Tongue (tissue), 3 donors: ENCODE measurements at places on chromosomes 13 and 19. TPM values are rescaled to one million over a fixed set of nuclear protein-coding genes. Genes with fewer than 3 reads are reported as not detected.

NANOS3 gene
- total RNA-seq: not detected

FBXO17 gene
- total RNA-seq: 35.2 TPM

RRAS gene
- total RNA-seq: 15.5 TPM

NAA16 gene
- total RNA-seq: 36.3 TPM

TPRX2 gene
- not detected for total RNA-seq

ZNF723 gene
- not detected for total RNA-seq

LILRA1 gene
- 0.51 TPM for total RNA-seq

STOML3 gene
- total RNA-seq: 0.10 TPM

CCDC70 gene
- not detected for total RNA-seq

PPP5C gene
- total RNA-seq: 49.3 TPM

CCDC194 gene
- not detected for total RNA-seq

NKG7 gene
- 2.3 TPM for total RNA-seq

SNAPC2 gene
- total RNA-seq: 8.2 TPM

SIRT6 gene
- total RNA-seq: 5.6 TPM

TNNI3 gene
- total RNA-seq: 1.7 TPM

MCEMP1 gene
- not detected for total RNA-seq
